Daoy (cell line): ENCODE measurements at places on chromosomes 4 and X. TPM values are rescaled to one million over a fixed set of nuclear protein-coding genes. Genes with fewer than 3 reads are reported as not detected.

Gene ALB
- total RNA-seq = not detected in 2 replicates

Gene DNAAF6
- not detected in 2 replicates for total RNA-seq

Gene ADGRG2
- 0.29 and 0.63 TPM in 2 replicates for total RNA-seq

Gene VCX3A
- 1.4 TPM in 1 of 2 replicates, not detected in the other for total RNA-seq

Gene CCDC158
- total RNA-seq = not detected in 2 replicates

Gene PLXNA3
- total RNA-seq = 1.5 and 15.6 TPM in 2 replicates

Gene CLNK
- total RNA-seq = not detected in 2 replicates

Gene RNF212
- total RNA-seq = not detected in 2 replicates

Gene RADX
- total RNA-seq = not detected in 2 replicates

Gene HSFX1
- total RNA-seq = 0.17 and 1.3 TPM in 2 replicates

Gene CSAG1
- total RNA-seq = 12.9 and 20.9 TPM in 2 replicates

Gene ITGB1BP2
- 0.65 and 1.3 TPM in 2 replicates for total RNA-seq

GRCh38 chr4:4456351-4456750 lies 69.4 kb downstream of the NSG1 start:
- DNase-seq = peak; percentile 47

- DNase-seq = no peak
Measured at GRCh38 chrX:44962944-44963343, 90.0 kb downstream of the KDM6A start.

DNA sequence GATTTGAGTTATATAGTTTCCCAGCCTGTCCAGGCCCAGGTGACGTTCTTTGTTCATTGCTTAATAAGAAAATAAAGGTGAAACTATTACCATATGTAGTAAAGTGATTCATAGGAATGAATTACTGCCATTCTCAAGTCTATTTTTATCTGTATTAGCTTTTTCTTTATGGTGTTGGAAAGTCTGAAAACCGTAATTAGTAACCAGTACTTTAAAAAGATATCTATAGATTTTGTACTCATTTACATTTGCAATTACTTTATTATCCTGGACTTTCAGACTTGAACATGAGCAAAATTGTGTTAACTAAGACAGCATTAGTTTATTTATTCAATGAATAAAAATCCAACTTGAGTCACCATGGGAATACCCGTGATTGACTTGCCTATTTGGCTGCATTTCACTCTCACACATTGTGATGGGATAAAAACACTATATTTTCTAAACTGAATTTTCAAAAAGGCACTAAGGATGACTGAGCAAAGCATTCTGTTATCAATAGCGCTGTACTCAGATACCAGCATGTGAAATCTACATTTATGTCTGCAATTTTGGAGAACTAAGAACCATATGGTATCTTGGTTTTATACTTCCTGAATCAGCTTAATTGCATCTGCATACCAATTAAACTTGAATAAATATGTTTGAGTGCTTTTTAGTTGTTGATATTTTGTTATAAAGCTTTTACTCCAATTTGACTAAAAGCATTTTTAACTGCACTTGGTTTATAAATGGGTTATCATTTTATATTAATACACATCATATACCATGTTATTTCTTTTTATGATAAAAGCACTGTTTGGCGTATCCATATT lies 154.6 kb downstream of the CCSER1 start:
- no peak for DNase-seq

DNA sequence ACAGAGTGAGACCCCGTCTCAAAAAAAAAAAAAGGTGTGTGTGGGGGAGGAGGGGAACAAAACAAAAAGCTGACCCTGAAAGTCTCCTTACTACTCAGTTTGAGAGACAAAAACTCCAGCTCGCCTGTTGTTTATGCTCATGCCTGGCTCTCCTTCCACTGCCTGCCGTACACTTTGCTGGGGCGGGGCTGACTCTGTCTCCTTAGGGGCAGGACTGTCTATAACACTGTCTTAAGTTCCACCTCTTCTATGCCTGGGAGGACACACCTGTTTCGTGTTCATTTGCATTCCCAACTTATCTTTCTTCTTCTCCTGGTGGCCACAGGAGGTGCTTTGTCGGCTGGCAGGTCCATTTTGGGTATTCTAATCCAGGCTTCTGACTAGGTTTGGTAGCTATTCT lies 81.4 kb downstream of the MTNR1A start:
- DNase-seq = no peak

DNA sequence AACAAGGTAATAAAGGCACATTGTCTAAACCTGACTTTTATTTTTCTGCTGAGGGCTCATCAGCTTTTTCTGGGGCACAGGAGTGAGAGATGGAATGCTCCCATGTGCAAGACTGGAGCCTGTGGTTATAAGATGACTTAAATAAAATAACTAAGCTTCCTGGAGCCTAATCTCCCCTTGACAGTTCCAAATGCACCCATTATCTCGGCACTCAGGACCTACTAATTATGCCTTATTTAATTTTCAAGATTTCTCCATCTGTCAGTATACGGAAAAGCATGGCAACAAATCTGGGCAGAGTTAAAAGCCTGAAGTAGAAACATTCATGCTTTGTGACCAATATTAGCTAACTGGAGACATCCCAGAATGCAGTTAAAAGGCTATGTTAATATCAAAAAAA lies 416.7 kb upstream of the TEX13C start:
- no peak for DNase-seq

GRCh38 chr4:88409206-88409605 lies 30.6 kb downstream of the HERC6 start:
- DNase-seq = no peak

DNA sequence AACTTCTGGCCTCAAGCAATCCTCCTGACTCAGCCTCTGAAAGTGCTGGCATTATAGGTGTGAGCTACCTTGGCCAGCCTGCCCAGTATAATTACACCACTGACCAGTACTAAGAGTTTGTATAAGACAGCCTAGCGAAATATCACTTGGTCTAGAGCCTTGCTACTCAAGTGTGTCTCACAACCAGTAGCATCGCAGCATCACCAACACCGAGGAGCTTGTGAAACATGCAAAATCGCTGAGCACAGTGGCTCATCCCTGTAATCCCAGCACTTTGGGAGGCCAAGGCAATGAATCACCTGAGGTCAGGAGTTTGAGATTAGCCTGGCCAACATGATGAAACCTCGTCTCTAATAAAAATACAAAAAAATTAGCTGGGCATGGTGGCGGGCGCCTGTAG lies 102.0 kb upstream of the GATB start:
- DNase-seq = peak; percentile 45

DNA sequence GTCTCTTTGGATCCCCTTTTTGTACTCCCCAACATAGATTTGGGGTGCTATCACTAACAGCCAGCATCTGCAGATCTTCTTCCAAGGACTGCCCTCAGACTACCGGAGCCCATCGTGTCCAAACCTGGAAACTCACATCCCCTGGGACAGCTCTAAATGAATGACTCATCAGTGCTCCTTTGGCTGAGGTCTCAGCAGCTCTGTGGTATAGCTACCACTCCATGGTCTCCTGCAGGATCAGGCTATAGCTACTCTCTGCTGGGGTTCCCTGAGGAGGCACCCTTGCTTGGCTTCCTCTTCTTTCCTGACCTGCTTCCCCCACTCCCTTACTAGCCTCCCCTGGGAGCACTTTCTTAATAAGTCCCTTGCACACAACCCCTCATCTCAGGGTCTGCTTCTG lies 97.5 kb upstream of the PRPS2 start:
- no peak for DNase-seq

GRCh38 chrX:54999717-55000598 lies at the start of gene APEX2:
Gene APEX2 (plus strand): TSS chrX:55000363. CDS start chrX:55000423, 60 bp downstream.
- DNase-seq = peak; percentile 93

GRCh38 chr4:7043284-7044136 lies at the start of gene TADA2B:
Gene TADA2B (plus strand): TSS chr4:7043372. CDS start chr4:7043580, 208 bp downstream.
- DNase-seq = peak; percentile 65

GRCh38 chr4:4685810-4686795 lies 144.3 kb upstream of the STX18 start:
- DNase-seq = no peak

DNA sequence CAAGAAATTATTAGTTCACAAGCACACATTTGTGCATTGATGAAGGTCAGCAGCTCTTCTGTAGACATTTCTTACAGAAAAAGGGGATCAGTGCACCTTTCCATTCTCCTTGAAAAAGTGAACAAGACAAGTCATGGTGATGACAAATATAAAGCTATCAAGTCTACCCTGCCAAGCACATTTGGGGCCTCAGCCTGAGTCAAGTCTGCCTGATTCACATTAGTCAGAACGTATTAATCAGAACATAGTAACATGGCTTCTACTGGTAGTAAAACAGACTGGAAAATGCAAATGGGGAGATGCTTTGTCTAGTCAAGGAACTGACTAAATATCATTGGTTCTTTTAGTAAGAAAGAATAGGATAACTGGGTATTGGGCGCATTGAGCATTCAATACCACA lies 2305.1 kb downstream of the PCDH7 start:
- no peak for DNase-seq

DNA sequence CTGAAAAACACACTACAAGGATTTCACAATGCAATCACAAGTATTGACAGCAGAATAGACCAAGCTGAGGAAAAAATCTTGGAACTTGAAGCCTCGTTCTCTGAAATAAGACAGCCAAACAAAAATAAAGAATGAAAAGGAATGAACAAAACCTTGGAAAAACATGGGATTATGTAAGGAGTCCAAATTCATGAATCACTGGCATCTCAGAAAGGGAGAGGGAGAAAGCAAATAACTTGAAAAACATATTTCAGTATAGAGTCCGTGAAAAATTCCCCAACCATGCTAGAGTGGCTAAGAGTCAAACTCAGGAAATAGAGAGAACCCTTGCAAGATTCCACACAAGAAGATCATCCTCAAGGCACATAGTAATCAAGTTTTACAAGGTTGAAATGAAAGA lies 178.5 kb upstream of the CTSO start:
- no peak for DNase-seq

DNA sequence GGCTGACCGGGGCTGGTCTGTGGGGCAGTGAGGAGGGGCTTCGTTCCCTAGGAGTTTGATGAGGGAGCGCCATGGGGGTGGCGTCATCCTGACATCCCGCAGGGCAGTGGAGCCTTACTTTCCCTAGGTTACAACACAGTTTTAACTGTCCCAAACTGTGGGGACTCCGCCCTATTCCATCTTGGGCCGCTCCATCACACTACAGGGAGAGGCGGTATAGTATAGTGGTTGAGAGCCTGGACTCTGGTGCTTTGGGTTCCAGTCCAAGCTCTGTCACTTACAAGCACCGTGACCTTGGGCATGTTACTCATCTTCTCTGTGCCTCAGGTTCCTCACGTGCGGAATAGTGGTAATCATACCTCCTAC lies 44.2 kb downstream of the ZNF185 start:
- no peak for DNase-seq

DNA sequence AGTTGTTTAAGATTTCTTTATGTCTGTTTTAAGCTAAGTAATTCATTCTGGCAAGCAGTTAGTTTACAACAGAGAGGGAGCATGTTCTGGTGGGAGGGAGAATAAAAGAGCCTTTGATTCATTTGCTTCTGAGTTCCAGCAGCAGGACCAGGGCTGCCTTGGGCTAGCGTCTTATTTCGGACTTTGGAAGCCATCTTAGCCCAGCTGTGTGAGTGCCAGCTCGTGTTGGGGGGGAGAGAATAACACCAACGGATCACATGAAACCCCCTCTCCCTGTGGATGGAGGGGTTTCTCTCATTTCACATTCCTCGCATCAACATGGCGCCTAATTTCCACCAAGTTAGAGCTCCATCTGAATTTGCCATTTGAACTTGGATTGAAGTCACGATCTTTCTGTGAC lies 7.4 kb downstream of the GAB1 start:
- DNase-seq = no peak

DNA sequence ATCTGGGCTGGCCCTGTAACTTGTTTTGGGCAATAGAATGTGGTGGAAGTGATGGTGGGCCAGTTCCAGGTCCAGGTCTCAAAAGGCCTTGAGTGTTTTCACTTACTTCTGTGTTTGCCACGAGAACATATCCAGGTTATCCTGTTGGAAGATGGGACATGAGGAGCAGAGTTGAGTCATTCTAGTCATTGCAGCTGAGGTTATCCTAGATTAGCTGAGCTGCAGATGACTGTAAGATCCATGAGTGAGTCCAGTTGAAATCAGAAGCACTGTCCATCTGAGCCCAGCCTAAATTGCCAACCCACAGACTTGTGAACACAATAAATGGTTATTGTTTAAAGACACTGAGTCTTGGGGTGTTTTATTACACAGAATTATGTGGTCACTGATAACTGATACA lies 45.3 kb upstream of the RPS6KA3 start:
- DNase-seq = no peak

GRCh38 chr4:91064157-91064853 lies 937.1 kb downstream of the CCSER1 start:
- peak; percentile 29 for DNase-seq

GRCh38 chr4:138111462-138112000 lies 130.6 kb downstream of the SLC7A11 start:
- peak; percentile 32 for DNase-seq

DNA sequence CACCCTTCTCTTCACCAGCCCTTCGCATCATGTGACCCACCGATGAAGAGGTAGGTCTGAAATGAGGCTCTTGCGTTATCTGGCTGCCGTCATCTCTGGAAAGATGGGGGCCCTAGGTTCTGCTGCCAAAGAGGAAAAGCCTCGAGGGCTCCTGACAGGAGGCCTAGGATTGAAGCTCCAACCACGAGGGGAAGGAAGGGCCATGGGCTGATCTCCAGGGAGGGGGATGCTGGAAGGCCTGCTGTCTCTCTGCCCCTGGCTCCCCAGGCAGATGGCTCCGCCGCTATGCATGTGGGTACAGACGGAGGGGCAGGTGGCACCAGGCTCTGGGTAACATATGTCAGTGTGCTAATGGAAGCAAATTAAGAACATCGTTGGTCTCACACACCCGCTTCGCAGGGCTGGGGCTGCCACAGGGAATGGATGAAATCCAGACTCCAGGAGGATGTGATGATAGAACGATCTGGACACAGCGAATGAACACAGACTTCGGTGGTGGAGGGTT lies 44.9 kb downstream of the AFAP1 start:
- DNase-seq = no peak

DNA sequence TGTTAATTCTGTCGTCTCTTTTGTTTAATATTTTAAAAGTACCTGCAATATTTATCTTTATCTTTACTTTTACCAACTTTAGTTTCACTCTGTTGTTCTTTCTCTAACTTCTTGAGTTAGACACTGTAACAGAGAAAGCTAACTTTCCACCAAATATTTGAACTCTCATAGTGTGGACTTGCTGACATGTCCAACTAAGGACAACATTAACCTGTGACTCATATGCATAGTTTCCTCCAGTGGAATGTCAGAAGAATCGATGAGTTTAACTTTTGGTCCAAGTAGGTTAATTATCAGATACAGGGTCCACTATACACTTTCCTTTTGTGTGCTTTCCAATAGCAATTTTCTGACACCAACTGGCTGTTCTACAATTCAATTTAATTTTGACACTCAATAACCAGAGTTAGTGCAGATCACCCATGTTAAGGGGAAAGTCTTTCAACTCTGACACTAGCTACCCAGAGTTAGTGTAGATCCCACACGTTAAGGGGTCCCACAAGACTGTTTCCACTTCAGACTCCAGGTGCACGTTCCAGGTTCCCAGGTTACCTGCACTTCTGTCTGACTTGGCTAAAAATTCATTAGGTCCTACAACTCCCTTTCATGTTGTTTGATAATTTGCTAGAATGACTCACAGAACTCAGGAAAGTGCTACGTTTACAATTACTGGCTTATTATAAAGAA lies 559.0 kb upstream of the AMOT start:
- DNase-seq = no peak
